ENCODE measurements at places on chromosomes 11 and 22.

- no peak for DNase-seq
Observed at GRCh38 chr11:119015054-119015611, 3.0 kb downstream of the RPS25 start.

DNA sequence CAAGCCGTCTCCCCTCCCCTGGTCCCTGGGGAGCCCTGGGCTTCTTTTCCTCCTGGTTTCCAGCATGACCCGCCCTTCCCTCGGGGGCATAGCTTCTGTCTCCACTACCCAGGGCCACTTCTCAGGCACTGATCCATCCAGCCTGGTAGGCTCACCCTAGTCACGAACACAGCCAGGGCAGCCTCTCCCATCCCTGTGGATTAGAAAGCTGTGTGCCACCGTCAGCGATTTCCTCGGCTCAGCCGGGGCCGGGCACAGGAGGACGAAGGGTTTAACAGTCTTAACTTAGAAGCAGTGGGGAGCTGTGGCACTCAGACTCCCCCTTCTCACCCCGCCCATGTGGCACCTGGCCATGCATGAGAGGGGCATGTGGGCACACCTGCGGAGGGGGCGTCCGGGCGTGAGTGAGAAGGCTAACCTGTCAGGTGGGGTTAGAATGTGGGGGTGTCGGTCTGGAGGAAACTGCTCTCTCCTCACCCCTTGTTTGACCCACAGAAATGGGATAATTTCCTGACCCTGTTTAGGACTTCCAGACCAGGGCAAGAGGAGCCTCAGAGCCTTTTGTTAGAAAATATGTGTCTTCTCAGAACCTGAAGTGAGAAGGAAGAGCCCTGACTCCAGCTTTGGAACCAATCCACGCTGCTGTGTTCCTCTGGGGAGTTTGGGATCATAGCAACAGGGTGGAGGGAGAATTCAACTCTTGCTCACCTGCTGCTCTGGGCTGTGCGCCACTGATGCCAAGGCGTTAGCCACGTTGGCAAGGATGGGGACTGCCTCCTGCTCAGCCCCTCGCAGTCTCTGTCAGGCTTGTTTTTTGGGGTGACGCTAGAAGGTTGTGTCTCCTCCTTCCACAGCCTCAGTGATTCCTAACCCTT, 14.6 kb downstream of the GLB1L2 start:
- no peak for DNase-seq

DNA sequence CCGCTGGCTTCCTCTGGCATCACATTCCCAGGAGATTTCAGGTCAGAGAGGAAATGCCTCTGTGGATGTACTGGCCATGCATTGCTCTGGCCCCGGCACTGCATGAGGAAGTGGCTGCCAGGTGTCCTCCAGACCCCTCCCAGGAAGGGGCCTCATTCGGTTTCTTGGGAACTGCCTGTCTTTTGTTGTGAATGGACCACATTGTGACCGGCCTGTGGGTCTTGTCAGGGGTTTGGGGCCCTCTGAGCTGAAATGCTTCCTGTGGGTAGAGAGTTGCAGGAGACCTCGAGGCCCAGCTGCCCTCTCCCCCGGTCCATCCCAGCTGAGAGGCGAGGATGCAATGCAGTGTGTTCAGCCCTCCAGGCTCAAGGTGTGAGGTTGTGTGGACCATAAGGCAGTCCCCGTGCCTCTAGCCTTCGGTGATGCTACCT, 18.8 kb upstream of the ST3GAL4 start:
- no peak for DNase-seq

- no peak for DNase-seq
Observed at GRCh38 chr11:70138403-70138802, 60.3 kb downstream of the ANO1 start.

DNA sequence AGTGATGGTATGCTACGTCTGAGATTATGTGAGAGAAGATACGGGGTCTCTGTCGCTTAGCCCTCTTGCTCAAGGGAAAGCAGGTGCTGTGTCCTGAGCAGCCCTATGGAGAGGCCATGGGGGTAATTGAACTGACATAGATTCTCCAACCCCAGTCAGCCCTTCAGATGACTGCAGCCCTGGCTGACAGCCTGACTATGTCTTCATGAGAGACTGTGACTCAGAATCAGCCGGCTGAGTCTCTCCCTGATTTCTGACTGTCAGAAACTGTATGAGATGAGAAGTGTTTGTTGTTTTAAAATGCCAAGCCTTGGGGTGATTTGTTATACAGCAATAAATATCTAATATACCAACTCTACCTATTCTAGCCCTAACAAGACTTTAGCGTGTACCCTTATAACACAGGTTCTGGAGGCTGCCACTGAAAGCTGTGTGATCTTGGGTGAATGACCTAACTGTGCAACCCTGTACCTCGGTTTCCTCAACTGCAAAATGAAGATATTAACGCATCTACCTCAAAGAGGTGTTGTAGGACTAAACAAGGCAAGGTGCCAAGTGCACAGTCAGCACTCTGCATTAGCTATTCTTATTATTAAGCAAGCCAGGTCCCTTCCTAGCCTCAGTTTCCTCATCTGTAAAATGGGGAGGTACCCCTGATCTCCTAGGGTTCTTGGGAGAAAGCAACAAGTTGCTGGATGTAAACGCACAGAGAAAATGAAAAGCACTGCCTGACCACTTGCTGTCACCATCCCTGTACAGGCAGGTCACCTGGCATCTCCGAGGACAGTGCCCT, 24.9 kb downstream of the SLC43A1 start:
- no peak for DNase-seq

GRCh38 chr11:63764340-63764678, 4.3 kb downstream of the ZFTA start:
- DNase-seq: no peak

- no peak for DNase-seq
Observed at GRCh38 chr11:118282606-118283005, 18.5 kb upstream of the MPZL2 start.

DNA sequence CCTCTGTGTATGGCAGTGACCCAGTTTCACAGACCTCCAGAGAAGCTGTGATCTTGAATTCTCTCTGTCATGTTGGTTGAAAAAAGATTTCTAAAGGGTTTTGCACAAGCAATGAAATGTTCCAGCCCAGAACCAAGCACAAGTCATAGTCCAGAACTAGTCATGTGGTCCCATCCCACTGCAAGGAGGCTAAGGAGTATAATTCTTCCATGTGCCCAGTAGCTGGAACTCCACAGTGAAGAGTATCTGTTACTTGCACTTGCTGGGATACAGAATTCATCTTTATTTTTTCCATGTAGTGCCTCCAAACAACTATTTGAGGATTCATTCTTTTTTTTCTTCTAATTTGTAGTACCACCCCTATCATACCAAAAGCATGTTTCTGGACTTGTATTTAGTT, 9.9 kb upstream of the MMP8 start:
- no peak for DNase-seq
